ENCODE measurements at places on chromosomes 3 and 15.
A peak's percentile ranks its signal among the peaks of the same experiment; 100 is the strongest.

DNA sequence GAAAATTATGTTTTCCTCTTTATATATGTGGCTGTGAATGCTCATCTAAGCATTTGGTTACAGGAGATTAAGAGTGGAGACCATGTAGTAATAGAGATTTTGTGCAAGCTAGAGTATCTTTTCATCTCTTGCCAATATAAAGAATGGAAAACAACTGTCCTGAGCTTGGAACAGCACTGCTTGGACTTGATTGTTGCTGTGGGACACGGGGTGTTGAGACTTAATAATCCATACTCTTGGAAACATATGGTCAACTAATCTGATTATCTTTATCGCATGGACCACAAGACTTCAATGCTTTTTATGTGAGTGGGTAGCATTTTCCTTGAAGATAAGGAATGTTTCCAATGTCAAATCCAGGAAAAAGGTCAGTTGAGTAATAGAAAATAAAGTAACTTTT is 806.3 kb downstream of the DIPK2A start:
- no peak for DNase-seq

DNA sequence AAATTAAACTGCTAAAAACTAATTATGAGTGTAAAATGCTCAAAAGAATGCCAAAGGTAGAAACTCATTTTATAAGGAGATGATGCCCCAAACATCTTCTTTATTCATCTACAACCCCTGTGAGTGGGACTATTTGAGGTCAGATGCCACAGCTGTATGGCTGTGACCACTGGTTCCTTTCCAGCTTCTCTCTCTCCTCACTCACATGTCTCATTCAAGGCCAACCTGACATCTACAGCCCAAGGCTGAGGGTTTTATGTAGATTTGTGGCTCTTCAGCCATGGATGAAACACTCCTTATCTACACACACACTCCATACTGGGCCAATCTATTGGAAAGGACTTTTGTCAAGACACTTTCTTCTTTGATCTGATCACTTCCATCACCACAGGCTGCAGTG is 231.3 kb downstream of the KCNMB2 start:
- DNase-seq = no peak

DNA sequence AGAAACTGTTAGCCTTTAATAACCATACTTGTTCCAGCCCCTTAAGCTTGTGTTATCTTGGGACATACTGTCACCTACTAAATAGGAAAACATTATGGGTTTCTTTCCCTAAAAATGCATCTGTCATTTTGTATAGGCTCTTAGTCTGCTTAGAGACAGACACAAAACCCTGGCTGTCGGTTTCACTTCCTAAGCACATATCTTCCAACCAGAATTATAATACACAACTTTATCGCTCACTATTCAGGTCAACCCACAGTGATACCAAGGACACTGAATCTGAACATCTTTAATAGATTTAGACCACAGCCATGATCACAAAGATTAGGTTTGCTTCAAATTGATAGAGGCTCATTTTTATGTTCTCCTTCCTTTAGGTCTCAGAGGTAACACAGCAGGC is 111.8 kb downstream of the CFAP20DC start:
- no peak for DNase-seq

DNA sequence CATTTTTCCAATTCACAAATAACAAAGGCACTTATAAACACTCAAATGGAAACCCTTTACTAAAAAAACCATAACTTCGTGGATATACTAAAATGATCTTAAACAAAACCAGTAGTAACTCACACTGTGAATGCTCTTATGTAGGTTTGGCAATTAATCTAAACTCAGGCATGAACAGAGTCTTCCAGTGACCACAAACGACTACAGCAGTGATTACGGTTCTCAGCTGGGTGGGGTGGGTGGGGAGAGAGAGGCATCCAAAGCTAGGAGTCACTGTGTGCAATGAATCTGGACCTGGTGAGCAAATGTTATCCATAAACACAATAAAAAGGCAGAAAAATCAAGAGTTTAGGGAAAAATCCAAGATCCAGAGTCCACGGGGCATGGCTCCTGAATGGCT is 21.3 kb downstream of the SLC12A8 start:
- no peak for DNase-seq

- DNase-seq = no peak
These were observed 62.5 kb upstream of the UBE2E1 start for GRCh38 chr3:23743141-23743784.

DNA sequence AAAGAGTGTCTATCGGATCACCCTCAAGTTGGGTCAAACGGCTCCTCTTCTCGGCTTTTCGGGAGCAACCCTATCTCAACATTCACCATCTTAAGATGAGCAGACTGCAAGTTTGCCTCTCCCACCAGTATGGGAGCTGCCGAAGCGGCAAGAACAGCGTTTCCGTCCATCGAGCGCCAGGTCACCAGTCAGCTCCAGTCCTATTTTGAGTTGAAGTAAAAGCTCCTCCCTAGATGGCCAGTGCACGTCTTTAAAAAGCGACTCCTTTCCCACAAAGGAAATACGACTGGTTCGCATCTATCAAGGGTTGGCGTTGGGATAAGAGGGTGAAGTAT is 369 bp upstream of the U2SURP start:
- peak; percentile 5 for DNase-seq

GRCh38 chr3:174767853-174768382 is 91.2 kb upstream of the NAALADL2 start:
- DNase-seq = no peak

GRCh38 chr3:29764603-29765254 is 483.9 kb downstream of the RBMS3 start:
- DNase-seq = no peak

DNA sequence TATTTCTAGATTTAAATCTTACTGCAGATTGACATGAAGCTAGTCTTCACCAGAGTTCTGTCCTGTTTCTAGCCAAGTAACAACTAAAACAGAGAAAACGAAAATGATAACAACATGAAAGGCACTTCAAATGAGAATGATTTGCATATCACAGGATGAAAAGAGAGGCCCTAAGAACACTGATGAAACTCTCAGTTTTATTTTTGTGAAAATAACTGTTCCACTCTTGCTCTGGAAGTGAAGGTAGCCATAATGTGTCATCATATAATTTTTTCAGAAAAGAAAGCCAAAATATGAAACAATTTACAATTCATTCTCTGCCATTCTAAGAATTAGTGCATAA is 274.4 kb downstream of the ADAMTSL3 start:
- no peak for DNase-seq

GRCh38 chr3:187767266-187768012 is 22.2 kb upstream of the BCL6 start:
- DNase-seq = no peak

DNA sequence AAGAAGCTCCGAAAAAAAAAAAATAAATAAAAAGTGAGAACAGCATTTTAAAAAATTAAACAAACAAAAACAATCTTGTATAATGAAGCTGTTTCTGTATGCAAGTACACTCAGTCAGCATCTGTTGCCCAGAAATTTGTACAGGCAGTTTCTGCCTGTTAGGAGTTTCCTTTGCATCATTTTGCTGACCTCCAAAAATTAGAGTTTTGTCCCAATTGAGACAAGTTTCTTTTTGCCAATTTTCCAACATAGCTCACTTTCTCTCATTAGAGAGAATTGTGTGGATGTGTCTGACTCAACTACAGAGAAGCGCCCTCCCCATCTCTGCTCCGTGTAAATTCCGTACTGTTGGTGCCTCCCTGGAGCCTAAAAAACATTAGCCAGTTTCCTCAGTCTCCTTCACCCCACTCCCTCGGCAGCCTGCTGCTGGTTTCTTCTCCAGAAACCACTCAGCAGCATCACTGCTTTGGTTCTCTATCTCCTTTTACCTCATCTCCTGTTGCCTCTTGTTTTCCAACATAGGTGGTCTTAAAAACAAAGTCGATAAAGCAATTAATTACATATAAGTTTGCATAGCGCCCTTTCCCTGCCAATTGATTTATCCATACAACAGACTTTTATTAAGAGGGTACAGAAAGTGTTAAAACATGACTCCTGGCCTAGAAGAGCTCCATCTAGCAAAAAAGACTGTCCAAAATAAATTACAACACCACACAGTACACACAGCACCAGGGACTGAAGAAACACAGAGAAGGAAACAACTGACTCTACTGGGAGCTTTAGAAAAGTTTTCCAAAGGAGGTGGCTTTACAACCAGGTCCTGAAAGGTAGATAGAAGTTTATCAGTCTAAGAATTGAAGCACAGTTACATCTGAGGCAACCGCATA is 286.7 kb downstream of the SHOX2 start:
- DNase-seq = no peak

DNA sequence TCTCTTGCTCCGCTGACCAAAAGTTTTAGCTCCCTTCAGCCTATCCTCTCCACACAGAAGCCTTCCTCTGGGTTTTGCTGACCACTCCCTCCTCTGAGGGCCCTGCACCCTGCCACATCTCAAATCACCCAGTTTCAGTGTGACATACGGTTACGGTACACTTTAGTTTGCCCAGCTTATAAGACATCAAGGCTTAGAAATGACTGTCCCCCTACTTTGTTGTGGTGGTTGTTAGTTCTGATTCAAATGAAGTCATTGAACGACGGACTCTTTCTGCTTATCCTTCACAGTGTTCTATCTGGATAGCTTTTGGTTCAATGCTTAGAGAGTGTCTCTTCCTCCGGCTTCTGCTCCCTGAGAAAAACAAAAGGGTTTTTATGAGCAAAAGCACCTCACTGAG is 68.0 kb upstream of the NDUFB4 start:
- DNase-seq = no peak

DNA sequence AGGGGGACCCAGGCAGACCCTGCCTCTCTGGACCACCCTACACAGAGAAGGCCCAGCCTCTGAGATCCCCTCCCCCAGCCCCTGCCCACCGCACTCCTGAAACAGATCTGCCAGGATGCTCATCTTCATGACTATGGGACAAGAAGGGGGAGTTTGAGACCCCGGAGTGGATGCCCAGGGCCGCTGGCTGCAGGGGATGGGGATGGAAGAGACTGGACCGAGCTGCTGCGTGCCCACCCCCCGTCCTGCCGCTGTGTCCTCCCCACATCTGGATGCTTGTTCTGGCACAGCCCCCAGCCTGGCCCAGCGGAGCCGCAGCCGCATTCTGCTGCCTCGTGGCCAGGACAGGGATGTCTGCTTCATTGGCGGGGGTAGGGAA is 30.3 kb upstream of the SEMA3F start:
- DNase-seq = no peak

- no peak for DNase-seq
These were observed 20.5 kb downstream of the TRPM1 start for GRCh38 chr15:31081056-31081455.

GRCh38 chr3:185880600-185880999 is 55.8 kb upstream of the IGF2BP2 start:
- DNase-seq = no peak

- DNase-seq = no peak
These were observed 42.7 kb upstream of the GAP43 start for GRCh38 chr3:115580566-115580965.

- DNase-seq = no peak
These were observed 8.1 kb downstream of the AGBL1 start for GRCh38 chr15:86087808-86088207.

DNA sequence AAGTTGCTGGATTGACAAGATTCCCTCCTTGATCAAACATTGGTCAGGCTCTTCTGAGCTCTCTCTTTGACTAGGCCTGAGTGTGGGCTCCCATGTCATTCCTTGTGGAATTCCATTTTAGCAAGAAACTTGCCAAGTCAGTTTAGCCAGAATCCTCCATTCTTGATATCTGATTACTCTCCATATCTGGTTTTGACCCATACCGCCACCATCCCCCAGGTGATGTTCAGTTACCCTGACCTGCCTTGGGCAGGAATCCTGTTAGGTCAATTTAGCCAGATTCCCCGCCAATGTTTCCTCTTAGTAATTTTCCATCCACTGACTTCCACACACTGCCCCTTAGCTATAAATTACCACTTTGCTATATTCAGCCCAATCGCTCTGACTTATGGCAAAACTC is 1.0 kb upstream of the PCCB start:
- no peak for DNase-seq

DNA sequence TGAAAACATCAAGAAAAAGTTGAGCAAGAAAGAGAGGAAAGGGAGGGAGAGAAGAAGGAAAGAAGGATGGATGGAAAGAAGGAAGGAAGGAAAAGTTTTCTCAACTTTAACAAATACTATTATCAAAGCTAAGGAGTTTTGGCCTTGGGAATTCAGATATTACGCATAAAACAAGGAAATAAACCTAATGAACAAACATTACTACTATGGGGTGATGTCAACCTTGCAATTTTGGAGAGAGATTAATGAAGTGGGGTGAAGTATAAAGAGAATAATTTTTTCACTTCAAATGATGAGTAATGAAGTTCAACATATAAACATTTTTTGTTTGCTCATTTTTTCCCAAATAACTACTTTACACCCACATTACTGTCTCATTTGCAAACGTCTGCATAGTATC is 55.2 kb downstream of the SFMBT1 start:
- DNase-seq = no peak

DNA sequence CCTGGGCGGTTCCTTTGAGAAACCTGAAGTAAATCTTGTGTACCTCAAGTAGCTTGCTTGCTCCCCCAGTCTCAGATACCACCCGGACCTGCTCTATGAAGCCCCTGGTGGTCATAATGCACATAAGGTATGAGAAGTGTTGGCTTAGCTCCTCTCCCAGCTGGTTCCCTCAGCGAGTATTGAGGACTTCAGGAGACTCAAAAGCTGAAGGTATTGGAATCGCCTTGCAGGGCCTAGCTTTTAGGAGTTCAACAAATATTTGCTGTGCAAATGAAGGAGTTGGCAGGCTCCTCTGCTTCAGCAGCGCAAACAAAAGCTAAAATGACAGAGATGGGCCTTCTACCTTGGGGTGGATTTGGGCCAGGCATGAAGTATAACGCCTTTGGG is 1.7 kb downstream of the CMTM8 start:
- no peak for DNase-seq

DNA sequence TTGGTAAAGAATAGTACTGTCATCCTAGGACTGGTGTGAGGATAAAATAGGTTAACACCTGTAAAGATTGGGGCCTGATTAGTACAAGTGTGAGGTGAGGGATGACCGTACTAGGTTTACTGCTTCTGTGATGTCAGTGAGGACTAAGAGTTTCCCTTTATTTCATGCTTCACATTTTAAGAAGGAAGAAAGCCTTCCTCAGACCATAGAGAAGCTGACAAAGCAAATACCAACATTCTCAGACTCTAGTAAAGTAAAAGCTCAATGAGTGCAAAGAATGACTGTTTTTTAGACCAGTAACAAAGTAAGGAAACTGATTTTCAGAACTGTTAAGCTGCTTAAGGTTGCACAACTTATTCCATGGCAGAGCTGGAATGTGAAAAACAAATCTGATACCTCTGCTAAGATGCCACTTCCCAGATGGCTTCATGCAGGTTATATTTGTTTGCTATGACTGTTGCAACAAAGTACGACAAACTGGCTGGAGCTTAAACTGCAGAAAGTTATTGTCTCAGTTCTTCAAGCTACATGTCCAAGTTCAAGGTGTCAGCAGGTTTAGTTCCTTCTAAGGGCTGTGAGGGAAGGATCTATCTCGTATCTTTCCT is 354.9 kb downstream of the RSL24D1 start:
- DNase-seq = no peak

Data from stimulated activated CD8-positive, alpha-beta memory T cell treated with anti-CD3 and anti-CD28 coated beads, Interleukin-2, amount 100 ng/mL, for 1 hour (primary cell).